ENCODE measurements at places on chromosomes 7 and 10.

DNA sequence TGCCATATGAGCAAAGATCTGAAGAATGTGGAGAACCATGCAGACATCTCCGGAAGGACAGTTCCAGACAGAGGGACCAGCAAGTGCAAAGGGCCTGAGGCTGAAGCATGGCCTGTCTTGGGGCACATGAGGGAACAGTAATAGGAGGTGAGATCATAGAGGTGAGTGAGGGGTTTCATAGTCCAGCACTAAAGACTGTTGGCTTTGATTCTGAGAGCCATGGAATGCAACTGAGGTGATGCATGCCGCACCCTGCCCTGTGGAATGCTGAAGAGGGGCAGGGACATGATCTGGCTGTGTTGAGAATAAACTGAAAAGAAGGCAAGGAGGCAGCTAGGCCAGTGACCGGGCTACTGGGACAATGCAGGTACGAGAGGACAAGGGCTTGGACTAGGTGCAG lies 253.1 kb upstream of the KLF14 start:
- no peak for DNase-seq

DNA sequence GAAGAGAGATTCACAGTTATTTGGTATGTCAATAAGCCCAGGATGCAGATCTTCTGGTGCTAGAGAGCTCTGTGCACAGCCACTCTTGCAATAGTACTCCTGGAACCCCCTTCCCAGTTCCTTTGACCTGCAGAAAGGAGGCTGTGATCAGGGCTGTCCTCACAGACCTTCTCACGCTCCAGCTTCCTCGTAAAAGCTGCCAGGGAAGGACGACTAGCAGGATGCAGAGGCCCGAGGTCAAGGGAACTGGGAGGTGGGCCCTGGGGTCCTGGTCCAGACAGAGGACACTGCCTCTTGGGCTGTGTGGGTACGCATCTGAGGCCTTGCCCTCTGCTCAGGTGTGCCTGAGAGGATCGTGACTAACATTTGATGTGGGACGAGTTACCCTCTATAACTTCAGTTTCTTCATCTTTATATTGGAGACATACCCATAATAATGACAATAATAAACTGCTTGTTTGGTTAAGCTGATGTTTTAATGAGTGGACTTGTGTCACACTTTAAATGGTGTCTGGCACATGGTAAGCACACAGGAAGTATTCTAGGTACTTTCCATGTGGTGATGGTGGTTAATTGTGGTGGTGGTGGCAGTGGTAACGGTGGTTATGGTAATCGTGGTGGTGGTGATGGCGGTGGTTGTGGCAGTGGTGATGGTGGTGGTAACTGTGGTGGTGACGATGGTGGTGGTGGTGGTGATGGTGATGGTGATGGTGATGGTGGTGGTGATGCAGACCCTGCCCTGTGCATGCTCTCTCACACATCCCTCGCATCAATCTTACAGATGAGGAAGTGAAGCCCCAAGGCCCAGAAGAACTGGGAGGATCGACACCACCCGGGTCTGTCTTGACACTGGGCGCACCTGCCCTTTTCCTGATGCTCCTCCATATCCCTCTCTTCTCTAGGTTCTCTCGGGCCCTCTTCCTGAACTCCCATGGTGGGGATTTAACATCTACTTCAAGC lies 235.2 kb upstream of the GRB10 start:
- DNase-seq, result no peak

- no peak for DNase-seq
These were observed 248.2 kb upstream of the KLF14 start for GRCh38 chr7:130982160-130982638.

GRCh38 chr7:47104206-47104549 lies 477.7 kb downstream of the TNS3 start:
- no peak for DNase-seq

DNA sequence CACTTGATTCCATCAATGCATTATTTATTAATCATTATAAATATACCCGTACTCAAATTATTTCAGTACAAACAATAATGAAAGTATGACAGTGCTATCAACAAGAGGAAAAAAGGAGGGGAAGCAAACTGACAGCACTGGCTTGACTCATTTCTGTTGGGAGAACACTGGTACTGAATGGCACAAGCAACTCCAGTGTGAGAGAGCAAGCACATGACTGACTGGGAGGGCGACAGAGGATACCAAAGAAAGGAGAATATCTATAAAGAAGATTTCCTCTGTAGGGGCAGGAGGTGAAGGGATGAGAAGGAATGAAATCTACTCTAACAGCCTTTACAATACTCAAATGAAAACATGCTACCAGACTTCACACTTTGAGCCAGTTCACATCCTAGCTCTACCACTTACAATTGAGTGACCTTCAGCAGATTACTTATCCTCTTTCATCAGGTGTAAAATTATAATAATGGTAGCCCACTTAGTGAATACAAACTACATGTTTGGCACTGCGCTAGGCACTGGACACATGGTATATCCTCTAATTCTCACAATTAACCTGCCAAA lies 1.5 kb downstream of the USP54 start:
- no peak for DNase-seq

DNA sequence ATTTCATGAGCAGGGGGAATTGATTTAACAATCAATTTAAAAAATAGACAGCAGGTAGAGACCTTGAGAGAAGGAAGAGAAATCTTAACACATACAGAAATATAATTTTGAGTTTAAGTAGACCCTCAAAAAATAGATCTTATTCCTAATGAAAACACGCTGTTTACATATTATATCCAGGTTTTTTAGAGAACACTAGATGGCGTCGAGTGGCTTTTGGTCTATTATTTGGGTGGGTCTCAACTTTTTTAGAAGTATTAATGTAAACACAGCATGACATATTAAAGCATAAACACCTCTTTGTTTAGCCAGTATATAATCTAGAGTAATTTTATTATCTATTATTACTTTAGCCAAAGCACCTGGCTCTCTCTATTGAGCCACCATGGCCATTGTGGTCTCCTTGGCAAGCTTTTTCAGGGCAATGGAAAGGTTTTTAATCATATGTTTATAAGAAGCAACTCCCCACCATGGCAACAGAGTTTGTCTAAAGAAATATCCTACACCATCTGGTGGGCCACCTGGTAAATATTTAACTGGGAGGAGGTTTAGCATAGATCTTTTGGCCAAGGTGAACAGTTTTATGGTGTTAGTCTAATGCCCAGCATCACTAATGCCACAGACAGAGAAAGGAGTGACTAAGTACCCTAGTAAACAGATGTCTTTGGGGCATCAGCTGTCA lies 59.7 kb upstream of the PRSS1 start:
- DNase-seq, result no peak
